Stimulated activated CD4-positive, alpha-beta T cell treated with anti-CD3 and anti-CD28 coated beads, Interleukin-15, amount 100 ng/mL, for 1 hour (primary cell): ENCODE measurements at places on chromosomes 1 and 21.

- no peak for DNase-seq
Measured at GRCh38 chr1:80926531-80926930, 874.2 kb upstream of the ADGRL2 start.

DNA sequence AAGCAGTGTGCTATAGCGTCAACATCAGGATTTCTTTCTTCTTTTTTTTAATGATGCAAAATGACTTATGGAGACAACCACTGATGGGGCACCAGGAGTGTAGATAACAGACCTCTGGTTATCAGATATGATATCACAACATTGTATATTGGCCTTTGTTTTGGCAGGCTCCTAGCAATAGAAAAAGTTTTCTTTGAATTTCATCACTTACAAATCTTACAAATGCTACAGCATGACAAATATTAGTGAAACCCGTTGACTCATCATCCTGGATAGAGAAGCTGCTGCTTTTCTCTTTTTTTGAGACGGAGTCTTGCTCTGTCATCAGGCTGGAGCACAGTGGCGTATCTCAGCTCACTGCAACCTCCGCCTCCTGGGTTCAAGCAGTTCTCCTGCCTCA, 92.9 kb downstream of the LTN1 start:
- no peak for DNase-seq

DNA sequence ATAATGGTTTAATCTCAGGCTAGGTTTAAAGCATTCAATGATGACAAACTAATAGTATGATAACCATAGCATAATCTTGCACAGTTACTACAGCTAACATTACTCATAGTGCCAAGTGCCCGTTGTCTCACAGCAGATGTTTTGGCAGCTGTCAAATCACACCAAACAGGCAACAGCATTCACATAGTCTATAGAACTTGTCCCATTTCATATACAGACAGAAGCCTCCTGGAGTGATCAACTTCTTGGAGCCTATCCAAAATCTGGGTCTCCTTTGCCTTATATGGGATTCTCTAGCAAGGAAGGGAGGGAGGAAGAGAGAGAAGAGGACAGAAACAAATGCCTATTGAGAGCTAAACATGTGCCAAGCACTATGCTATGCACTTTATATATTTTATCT, 250.6 kb upstream of the ZP4 start:
- no peak for DNase-seq

DNA sequence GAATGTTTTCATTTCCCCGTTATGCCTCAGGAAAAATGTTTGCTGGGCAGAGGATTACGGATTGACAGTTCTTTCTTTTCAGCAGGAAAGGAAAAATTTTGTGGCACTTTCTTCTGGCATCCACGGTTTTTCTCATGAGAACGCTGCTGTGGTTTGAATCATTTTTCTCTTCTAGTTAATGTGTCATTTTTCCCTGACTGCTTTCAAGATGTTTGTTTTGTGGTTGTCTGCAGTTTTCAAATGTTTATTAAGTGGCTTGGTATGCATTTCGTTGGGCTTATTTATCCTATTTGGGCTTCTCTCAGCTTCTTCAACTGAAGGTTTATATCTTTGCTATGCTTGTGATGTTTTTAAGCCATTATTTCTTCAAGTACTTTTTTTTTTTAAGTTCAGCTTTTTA, 359.0 kb downstream of the RGS7 start:
- no peak for DNase-seq

- DNase-seq, result no peak
Measured at GRCh38 chr21:32533611-32534010, 51.7 kb downstream of the TCP10L start.

GRCh38 chr1:159929155-159930051, 4.1 kb upstream of the TAGLN2 start:
- DNase-seq, result no peak

- DNase-seq, result no peak
Measured at GRCh38 chr1:8866792-8867415, 11.6 kb downstream of the ENO1 start.

DNA sequence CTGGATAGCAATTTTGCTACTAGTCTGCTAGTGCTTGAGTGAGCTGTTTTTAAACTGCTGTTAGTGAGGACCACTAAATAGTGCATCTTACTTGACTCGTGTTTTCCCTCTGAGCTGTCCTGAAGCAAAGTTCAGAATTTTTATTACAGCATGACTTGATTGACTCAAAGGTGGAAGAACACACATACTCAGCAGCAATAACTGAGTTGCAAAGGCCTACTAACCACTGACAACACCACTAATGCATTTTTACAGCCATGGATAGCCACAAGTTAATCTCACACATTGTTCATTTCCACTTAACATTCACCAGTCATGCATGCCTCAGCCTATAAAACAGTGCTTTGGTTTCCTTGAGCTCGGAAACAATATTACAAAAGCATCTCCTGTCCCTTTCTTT, 148.7 kb downstream of the RUNX1 start:
- DNase-seq, result no peak

- DNase-seq, result peak; percentile 60
Measured at GRCh38 chr1:1290238-1290731, 10.0 kb downstream of the SCNN1D start.

DNA sequence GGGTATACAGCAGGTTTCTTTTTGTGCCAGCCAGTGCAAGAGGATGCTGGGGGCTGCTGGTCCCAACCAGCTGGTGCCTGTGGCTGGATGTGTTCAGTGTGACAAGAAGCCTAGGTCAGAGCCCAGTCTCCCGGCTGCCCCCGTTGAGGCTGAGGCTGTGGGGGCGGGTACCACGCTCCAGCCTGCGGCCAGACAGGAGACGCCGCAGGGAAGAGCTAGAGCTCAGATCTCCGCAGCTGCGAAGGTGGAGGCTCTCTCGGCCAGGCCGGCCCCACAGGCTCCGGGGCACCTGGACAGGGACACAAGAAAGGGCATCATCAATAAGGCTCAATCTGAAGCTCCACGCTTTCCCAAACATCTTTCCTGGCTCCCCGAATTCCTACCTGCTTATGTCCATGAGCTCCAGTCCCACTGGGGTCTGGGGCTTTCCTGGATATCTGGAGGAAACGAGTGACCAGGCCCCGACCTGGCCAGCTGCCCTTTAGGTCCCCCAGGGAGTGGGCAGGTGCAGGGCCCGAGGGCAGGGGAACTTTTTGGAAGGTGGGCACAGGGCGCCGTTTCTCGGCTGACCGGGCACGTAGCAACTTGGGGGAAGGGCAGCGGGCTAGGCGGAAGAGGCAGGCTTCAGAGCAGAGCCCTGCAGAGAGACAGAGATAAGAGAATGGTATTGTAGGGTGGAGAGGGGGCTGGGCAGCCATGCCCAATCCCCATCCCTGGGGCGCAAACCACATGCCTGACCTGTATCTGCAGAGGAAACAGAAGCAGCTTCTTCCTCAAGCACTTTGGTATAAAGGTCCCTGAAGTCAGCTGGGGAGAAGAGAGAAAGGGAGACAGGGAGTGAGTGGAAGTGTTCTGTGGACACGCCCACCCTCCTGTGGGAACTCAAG, 7.4 kb downstream of the ENTREP3 start:
- DNase-seq, result no peak

DNA sequence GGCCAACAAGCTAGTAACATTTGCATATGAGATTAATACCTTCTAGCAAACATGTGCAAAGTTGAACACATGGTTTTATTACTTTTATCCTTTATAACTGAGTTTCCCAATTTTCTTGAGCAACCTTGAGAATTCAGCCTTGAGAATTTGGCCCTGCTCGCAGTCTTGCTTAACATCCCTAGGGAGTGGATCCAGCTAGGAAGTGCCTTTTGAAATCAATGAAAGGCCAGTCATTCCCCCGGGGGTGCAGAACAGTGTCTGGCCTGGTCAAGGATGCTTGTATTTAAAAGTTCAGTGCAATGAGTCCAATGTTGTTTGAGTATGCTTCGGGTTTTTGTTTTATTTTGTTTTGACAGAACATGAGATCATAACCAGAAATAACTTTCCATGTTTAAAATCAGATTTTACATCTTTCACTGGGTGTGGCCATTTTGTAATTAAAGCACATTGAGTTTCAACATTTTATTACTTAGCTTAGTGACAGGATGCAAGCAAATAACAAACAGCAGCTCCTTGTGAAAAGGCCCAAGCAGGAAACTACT, 16.7 kb downstream of the PALMD start:
- DNase-seq, result no peak

- no peak for DNase-seq
Measured at GRCh38 chr1:204125759-204126351, 26.0 kb downstream of the ETNK2 start.

DNA sequence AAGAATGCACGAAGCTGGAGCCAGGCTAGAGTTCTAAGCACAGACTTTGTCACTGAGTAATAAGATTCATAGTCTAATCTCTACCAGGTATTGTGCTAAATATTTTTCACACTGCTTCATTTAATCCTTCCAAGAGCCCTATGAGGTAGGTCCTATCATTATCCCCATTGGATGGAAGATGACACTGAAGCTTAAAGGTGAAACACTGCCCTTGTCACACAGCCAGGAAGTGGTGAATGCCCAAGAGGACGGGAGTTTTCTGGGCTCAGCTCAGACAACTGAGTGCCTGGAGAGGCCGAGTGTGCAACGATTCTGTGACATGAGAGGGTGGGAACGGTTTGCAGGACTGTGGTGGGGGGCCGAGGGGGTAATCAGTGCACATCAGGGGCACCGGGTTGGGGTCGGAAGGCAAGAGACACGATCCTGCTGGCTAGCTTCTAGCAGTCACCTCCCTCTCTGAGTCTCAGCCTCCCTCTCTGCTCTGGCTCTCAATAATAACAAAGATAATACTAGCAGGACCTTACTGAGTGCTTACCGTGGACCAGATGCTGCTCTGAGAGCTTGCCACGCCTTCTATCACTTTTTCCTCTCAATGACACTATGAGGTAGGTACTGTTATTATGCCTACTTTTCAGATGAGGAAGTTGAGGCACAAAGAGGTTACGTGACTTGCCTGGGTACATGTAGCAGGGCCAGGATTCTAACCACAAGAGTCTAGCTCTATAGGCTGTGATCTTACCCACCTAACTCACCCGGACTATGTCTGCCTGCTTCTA, 12.4 kb downstream of the KCNQ4 start:
- no peak for DNase-seq

GRCh38 chr1:234602334-234603220, 7.4 kb downstream of the IRF2BP2 start:
- no peak for DNase-seq

DNA sequence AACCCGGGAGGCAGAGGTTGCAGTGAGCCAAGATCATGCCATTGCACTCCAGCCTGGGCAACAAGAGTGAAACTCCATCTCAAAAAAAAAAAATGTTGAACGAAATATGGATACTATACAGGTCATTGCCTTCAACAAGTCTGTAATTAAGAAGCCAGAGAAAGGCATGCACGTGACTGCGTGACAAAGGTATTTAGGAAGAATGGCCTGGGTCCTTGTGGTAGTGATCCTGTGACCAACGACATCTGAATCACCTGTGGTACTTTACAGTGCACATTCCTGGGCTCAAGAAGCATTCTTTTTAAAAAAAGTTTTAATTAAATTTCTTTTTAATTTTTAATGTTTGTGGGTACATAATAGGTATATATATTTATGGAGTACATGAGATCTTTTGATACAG, 115.0 kb downstream of the GREM2 start:
- no peak for DNase-seq

DNA sequence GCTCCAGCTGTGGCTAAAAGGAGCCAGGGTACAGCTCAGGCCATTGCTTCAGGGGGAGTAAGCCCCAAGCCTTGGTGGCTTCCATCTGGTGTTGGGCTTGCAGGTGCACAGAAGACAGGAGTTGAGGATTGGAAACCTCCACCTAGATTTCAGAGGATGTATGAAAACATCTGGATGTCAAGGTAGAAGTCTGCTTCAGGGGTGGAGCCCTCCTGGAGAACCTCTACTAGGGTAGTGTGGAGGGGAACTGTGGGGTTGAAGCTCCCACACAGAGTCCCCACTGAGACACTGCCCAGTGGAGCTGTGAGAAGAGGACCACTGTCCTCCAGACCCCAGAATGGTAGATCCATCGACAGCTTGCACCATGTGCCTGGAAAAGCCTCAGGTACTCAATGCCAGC, 183.0 kb downstream of the PDE4B start:
- no peak for DNase-seq

- DNase-seq, result no peak
Measured at GRCh38 chr1:41020109-41020576, 1.4 kb downstream of the SLFNL1 start.

GRCh38 chr1:182357171-182357570, 34.4 kb downstream of the GLUL start:
- DNase-seq, result no peak

DNA sequence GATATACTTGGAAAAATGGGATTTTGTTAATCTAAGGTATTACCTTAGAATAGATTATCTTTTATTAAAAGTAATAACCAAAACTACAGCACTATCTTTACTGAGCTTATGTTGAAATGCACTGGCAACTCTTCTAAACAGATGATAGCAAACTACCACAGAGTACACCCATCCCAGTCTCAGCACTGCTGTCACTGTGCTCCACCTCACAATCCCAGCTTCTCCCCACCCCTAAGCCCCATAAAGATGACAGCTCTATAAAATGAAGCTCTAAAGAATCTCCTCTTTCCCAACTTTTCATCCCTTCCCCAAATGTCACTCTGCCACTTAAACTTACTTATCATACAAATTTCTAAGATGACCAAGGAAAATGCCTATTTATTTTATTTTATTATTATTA, 6.4 kb downstream of the DSTYK start:
- DNase-seq, result no peak

GRCh38 chr21:26379561-26379960, 193.5 kb downstream of the CYYR1 start:
- DNase-seq, result no peak

GRCh38 chr21:16070207-16070651, 340.4 kb downstream of the USP25 start:
- no peak for DNase-seq

GRCh38 chr1:192274588-192274987, 42.2 kb upstream of the RGS21 start:
- DNase-seq, result no peak

GRCh38 chr1:6184083-6184783, 4.1 kb upstream of the CHD5 start:
- DNase-seq, result no peak

GRCh38 chr1:23556635-23557470, 2.4 kb downstream of the ID3 start:
- DNase-seq, result no peak

GRCh38 chr1:222263791-222264190, 284.1 kb downstream of the HHIPL2 start:
- no peak for DNase-seq

GRCh38 chr1:77056525-77056924, 162.7 kb downstream of the PIGK start:
- DNase-seq, result no peak
